ENCODE measurements at places on chromosomes 3 and 15.

- no peak for DNase-seq
Observed at GRCh38 chr3:127900536-127900935, 14.5 kb upstream of the KBTBD12 start.

DNA sequence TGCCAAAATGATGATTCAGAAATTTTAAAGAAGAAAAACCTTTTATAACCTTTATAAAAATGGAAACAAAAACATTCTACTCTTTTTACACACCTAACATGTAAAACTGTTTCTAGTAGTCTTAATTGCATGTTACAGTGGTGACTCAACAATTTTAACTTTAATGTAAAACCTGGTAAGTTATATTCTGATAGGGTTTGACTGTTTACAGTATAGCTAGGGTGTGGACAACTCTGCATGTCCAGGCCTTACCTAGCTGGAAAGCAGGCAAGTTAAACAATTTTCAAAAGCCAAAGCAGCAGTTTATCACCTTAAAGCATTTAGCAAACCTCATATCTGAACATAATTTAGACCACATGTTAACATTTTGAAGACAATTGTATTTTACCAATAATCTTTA lies 328.5 kb downstream of the NEK10 start:
- DNase-seq: no peak

DNA sequence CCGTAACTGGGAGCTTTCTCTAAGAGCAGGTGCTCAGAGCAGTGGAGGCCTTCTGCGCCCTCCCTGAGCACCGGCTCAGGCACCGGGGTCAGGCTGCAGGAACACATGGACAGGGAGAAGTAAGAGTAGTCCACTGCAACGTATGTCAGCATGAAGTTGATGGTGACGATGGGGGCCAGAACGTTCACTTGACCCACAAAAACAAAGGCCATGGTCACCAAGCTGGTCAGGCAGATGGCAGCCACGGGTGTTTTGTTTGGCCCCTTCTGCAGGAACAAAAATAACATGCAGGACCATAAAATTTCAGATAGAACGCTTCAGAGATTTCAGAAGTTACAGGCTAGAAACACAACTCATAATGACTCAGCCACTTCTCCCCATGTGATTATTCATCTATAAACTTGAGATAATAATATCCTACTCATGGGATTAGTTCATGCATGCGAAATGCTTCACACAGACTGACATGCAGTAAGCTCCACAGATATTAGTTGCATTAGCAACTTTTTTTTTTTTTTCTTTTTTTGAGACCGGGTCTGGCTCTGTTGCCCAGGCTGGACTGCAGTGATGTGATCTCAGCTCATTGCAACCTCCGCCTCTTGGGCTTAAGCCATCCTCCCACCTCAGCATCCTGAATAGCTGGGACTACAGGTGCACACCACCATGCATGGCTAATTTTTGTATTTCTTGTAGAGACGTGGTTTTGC lies 52.2 kb upstream of the HEG1 start:
- DNase-seq: no peak

- no peak for DNase-seq
Observed at GRCh38 chr3:7543294-7543880, 682.5 kb downstream of the GRM7 start.

DNA sequence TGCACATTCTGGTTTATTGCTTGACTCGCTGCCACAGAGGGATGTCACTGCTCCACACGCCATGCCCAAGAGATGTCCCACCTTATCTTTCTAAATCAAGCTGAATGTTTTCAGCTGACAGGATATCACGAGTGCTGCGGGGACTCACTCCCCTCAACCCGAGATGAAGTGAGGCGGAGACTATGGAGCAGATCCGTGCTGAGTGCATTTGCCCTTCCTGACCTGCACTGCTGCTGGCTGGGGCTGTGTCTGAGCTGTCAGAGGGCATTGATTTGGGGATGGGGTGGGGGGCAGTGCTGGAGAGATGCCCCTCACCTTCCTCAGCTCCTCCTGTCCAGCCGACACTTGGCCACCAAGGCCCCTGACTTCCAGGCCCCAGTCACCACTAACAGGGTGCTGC lies 40.5 kb upstream of the CSPG4 start:
- DNase-seq: no peak

DNA sequence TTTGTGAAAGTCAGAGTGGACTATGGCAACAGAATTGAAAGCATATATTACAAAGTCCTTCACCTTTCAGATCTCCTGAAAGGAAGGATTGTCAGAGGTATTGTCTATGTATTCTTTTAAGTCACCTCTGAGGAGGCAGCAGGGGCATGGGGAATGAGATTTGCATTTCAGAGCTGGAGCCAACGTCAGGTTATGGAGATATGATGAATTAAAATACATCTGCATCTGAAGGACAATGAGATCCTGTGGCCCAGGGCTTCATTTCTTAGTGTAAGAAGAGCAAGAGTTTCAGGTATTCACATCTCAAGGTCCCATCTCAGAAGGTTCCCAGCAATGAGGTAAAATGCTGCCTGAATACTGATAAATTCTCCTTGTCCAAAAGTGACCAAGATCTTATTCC lies 695.8 kb downstream of the TUSC7 start:
- no peak for DNase-seq
